ENCODE measurements at places on chromosomes 4 and X.
A peak's percentile ranks its signal among the peaks of the same experiment; 100 is the strongest.

GRCh38 chr4:3044870-3045819 is 29.2 kb downstream of the HTT-AS start:
- no peak for DNase-seq

- no peak for DNase-seq
Measured at GRCh38 chr4:105859233-105859632, 36.0 kb upstream of the NPNT start.

GRCh38 chr4:46329118-46329976 is 60.6 kb downstream of the GABRA2 start:
- peak; percentile 46 for DNase-seq

DNA sequence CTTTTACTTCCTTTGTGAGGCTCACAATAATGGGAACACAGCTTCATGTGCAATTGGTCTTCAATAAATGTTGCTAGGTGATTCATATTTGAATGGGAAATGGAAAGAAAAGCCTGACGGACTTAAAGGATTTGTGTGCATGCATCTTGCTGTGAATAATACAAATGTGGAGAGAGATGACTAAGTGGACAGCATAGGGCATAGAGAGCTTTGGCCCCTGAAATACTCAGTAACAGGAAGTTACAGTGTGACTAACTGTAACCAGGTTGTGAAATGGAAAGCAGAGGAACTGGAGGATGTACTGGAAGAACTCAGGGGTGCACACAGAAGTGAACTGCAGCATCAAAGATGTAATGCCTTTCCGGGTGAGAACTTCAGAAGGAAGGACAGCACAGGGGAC is 206.7 kb downstream of the MGST2 start:
- no peak for DNase-seq
